H54 (cell line): ENCODE measurements at places on chromosomes 3 and 15.
A peak's percentile ranks its signal among the peaks of the same experiment; 100 is the strongest.

GRCh38 chr3:165159760-165160421 lies 36.3 kb downstream of the SLITRK3 start:
- DNase-seq, result no peak

- DNase-seq, result no peak
These were observed 775 bp downstream of the CCNDBP1 start for GRCh38 chr15:43186003-43186353.

DNA sequence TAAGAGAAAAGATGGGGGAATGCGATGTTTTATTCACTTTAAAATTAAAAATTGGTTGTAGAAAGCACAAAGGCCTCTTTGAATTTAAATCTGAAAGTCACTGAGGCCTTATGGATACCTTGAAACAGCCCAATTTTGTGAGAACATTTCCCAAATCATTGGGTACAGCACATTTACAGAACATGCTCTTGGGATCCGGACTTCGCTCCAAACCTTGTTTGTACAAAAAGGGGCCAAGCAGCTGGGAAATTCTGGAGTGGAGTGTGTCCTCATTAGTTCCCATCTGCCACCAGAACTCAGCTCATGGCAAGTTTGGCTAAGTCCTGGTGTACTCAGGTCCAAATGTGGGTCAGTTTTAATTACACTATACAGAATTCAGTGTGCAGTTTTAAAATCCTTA lies 254.2 kb downstream of the ZBTB20 start:
- no peak for DNase-seq

DNA sequence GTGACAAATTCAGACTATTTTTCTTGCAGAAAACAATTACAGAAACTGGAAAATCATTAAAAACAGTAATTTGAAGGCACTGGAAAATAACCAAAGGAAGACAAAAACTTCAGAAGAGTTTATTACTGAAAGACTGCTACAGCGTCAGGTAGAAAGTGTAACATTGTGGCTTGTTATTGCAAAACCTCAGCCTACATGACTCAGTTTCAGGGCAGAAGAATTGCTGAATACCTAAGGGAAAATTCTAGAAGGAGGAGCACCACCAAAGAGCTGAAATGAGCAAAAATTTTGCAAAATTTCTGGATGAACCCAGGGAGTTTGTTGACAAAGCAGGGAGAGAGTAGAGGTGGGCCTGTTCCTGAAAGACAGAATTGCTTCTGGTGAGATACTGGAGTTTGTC lies 219.6 kb downstream of the C3orf38 start:
- no peak for DNase-seq

DNA sequence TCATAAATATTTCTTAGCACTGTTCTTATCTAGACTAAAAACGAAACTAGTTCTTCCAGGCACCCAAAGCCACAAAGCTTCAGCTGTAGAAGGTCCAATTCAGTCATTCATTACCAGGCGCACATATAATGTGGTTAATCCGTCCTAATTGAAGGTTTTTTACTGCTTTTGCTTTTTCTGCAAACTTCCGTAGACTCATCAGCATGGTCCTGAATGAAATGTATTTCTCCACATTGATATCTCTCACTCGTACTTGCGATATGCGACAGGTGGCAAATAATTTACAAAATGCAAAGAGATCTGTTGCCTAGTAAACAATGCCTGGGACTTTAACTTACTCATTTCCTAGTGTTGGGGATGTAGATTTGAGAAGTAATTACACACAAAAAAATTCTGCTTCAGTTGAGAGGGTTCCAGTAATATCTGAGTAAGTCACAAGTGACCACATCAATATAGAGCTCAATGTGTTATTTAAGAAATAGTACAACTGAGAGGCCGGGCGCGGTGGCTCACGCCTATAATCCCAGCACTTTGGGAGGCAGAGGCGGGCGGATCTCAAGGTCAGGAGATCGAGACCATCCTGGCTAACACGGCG lies 75.0 kb upstream of the MBNL1 start:
- DNase-seq, result no peak

- DNase-seq, result no peak
These were observed 6.6 kb upstream of the SLMAP start for GRCh38 chr3:57749542-57749941.

GRCh38 chr3:193857996-193858395 lies 265.0 kb downstream of the OPA1 start:
- DNase-seq, result no peak

DNA sequence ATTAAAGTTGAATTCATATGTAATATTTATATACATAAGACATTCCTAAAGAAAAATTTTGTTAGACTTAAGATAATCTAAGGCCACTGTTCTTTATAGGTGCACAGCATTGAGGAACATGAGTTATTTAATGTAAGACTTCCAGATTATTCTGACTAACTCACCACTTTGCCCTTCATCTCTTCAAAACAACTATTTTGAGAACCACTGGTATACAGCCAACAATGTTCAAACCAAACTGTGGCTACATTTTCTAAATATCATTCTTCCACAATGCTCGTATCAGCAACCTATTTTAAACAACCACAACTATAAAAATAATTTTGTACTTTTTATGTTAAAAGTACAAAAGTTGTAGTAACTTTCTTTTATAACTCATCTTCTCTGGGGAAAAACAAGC lies 199.8 kb upstream of the ALCAM start:
- DNase-seq, result no peak

- no peak for DNase-seq
These were observed 244.1 kb upstream of the SEMA6D start for GRCh38 chr15:47473106-47473725.

DNA sequence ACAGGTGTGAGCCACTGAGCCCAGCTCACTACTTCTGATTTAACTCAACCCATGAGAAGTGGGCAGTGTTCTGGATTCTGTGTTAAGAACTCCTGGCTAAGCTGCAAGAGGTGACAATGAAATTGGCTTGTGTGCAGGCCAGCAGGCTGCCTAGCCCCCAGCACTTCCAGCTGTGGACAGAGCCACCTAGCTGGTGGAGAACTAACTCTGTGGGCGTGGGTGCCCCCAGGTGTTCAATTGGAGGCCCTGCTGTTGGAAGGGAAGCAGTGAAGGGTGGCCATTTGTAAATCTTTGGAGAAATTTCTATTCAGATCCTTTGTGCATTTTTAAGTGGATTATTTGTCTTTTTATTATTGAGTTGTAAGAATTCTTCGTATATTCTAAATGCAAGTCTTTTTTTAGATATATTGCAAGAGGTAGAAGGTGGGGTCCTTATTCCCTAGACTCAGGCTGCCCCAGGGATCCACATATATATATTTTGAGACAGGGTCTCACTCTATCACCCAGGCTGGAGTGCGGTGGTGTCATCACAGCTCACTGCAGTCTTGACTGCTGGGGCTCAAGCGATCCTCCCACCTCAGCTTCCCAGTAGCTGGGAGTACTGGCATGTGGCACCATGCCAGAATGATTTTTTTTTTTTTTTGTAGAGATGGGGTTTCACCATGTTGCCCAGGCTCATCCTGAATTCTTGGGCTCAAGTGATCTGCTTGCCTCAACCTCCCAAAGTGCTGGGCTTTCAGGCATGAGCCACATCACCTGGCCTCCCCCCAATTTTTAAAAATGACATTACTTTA lies 7.2 kb upstream of the SCAMP5 start:
- no peak for DNase-seq

GRCh38 chr3:113626503-113627371 lies 69.7 kb downstream of the USF3 start:
- DNase-seq, result peak; percentile 53

DNA sequence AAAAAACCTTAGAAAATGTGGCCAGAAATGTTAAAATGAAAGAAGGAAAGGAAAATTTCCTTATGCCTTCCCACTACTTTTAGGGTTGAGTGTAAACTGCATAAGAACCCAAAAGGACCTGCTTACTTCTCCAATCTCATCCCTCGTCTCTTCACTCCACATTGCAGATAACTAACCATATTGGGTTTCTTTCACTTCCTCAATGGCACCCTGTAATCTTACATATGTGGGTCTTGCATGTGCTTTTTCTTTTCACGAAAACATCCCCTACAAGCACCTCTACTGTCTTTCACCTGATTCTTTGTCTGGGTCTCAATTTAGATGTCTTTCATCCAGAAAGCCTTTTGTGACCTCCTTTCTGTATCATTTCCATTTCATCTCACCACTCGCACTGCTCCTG lies 23.1 kb downstream of the EOMES start:
- DNase-seq, result no peak

DNA sequence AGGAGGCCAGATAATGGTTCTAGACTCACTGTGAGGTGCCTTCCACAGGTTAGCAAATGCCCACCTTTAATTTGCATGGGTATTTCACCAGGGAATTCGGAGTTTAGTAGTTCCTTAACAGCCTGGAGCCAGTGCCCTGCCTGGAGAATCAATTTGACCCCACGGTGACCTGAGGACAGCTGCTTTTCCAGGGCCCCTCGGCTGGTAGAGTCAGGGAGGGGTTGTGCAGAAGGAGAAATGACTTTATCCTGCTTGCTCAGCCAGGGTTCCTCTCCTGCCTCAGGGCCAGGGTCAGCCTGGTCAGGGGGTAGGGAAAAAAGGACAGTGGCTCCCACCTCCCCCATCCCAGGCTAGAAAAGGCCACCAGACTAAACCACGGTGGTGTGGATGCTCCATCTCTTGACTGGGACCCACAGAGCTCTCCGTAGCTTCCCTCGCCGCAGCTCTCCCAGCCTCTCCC lies 12.0 kb downstream of the DLL4 start:
- no peak for DNase-seq

DNA sequence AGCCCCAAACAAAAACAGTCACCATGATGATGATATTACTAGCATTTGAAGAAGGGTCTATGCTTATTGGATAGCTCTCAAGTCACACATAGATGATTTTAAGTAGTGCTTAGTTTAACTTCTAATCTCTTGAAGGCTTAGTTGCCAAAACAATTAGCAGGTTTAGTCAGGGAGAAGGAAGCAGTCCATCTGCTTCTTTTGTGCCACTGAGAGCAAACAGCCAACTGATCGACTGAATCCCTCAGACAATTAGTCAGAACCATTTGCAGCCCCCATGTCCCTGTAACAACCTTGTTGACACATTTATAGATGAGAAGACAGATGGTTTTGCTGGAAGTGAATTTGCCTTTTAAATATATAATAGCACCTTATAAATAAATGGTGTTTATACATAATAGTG lies 585.1 kb upstream of the SUCLG2 start:
- no peak for DNase-seq

- no peak for DNase-seq
These were observed 150.3 kb downstream of the PLCL2 start for GRCh38 chr3:17035033-17035432.

- no peak for DNase-seq
These were observed 8.5 kb downstream of the VEPH1 start for GRCh38 chr3:157494581-157495281.

DNA sequence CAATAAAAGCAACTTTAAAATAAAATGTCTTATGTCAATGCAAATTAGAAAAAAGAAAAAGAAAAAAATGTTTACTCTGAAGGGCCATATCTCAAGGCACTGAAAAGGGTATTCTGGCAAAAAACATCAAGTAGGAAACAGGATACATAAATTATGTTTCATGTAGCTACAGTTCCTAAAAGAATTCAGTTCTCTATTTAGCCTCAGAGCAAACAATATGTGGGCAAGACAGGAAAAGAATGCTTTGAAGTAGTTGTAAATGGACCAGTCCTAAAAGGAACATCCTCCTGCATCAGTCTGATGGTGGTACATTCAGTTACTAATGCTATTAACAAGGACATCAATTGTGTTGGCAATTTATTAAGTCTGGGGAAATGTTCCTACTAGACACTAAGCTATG lies 8.1 kb downstream of the COMMD2 start:
- no peak for DNase-seq

- DNase-seq, result no peak
These were observed 85.5 kb downstream of the LIPC start for GRCh38 chr15:58517252-58517681.

DNA sequence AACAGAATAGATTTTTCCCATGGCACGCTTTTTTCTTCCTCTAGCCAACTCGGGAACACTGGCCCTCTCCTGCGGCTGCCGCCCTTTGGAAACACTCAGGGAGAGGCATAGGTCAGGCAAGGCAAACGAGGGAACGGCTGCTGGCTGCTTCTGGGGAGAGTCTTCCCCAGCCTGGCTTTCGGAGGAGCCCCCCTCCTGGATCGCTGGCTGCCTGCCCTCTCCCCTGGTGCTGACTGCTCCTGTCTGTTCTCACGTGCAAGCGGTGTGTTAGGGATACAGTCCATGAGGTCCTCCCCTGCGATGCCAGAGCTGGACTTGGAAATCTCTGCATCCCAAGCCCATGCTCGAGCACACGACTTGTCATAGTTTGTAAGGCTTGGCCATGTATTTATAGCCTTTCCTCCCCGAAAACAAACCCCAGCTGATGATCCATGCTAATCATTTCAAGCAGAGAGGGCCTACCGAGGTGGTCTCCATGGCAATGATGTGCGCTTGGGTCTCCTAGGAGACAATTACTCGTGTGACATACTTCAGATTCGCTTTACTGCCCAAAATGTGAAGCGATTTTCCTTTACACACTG lies 315.6 kb upstream of the ATP10A start:
- no peak for DNase-seq

- no peak for DNase-seq
These were observed 57.9 kb downstream of the CMSS1 start for GRCh38 chr3:99875581-99875928.

DNA sequence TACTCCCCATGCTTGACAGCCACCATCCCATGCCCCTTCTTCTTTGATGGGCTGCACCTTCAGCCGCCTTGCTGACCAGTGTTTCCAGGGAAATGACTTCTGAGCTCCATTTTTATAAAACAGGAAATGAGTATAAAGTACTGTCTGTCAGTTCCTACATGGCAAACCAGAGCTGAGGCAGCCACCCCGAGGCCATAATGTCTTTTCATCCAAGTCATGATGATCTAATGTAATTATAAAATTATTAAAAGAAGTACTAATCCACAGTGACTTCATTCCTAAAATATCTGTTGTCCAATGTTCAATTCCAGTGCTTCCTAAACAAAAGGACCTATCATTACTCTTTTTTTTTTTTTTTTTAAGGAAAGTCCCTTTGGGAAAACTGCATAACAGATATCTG lies 75.2 kb upstream of the HERC1 start:
- no peak for DNase-seq

DNA sequence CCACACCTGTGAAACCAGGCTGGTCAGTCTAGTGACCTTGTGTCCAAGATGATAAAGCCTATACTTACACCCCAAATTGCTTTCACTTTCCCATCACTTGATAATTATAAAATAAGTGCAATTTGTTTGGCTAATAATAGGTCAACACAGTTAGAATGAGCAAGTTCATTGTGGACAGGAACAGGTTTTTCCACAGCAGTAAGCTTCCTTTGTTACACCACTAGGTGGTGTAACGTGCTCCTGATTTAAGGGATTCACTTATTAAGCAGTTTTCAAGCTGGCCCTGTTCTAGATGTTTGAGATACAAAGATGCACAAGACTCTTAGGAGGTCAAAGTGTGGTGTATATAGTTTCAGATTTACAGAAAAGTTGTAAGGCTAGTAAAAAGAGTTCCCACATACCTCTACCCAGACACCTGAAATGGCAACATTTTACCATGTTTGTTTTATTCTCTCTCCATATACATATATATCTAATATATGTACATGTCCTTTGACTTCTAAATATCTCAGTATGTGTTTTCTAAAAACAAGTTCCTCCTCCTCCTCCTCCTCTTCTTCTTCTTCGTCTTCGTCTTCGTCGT lies 6.8 kb upstream of the MFSD1 start:
- no peak for DNase-seq
